ENCODE measurements at places on chromosomes 12 and 14.
A peak's percentile ranks its signal among the peaks of the same experiment; 100 is the strongest.

DNA sequence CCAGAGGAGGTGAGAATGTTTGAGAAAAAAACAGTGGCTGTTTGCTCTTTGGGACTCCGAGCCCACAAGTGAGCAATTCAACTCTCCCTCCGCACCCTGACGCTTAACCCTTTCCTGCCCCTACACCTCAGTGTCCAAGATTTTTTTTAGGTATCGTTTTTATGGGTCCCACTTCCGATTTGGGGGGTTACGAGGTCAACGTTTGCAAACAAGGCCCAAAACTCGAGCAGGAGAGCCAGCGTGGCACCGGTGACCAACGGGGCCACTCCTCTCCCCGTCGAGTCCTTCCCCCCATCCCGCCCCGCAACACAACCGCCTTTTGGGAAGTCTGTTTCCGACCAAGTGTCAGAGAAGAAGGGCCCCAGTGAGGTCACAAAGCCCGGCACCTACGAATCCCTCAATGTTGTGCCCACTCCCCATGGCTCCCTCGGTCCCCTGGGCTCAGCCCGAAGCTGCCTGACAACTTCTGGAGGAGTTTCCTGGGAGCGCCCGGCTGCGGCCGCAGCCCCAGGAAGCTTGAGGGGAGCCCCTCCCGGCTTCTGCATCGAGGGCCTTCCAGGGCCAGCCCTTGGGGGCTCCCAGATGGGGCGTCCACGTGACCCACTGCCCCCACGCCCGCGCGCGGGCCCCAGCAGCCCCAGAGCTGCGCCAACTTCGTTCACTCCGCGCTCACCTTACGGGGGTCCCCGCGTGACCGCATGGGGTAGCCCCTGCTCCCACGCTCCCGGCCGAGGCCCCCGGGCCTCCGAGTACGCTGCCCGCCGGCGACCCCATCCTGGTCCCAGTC is 1.2 kb downstream of the CDK2AP1 start:
- peak overlapping the region; percentile 91 for H3K4me3 ChIP-seq
- peaks cover 19% of the 10 kb centered on the region for H3K36me3 ChIP-seq
- H3K4me1 ChIP-seq = peaks cover 50% of the 10 kb centered on the region

- no peaks in the 10 kb centered on the region for H3K4me1 ChIP-seq
- no peak overlapping the region for H3K4me3 ChIP-seq
- DNase-seq = no peak
- peaks cover 3% of the 10 kb centered on the region for H3K36me3 ChIP-seq
- H3K27me3 ChIP-seq = no peaks in the 10 kb centered on the region
Measured at GRCh38 chr14:50093496-50093895, 22.9 kb downstream of the VCPKMT start.

DNA sequence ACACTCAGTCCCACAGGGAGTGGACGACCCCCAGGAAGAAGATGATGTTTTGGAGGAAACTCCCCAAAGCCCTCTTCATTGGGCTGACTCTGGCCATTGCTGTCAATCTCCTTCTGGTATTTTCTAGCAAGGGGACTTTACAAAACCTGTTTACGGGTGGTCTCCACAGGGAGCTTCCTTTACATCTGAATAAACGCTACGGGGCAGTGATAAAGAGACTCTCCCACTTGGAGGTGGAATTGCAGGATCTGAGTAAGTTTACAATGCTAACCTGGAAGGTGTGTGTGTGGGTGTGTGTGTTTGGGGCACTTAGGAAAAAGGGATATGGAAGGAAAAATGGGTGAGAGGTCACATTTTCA is 416 bp downstream of the GALNT8 start:
- no peaks in the 10 kb centered on the region for H3K36me3 ChIP-seq
- no peak overlapping the region for H3K4me3 ChIP-seq
- no peaks in the 10 kb centered on the region for H3K4me1 ChIP-seq
- DNase-seq = no peak
- no peaks in the 10 kb centered on the region for H3K27me3 ChIP-seq

GRCh38 chr12:124898923-124899294 is 15.5 kb downstream of the UBC start:
- no peaks in the 10 kb centered on the region for H3K27me3 ChIP-seq
- no peaks in the 10 kb centered on the region for H3K36me3 ChIP-seq
- H3K27ac ChIP-seq = no peak overlapping the region
- no peak for DNase-seq
- H3K4me3 ChIP-seq = no peak overlapping the region

GRCh38 chr12:26014085-26014484 is 55.6 kb downstream of the RASSF8 start:
- H3K36me3 ChIP-seq = no peaks in the 10 kb centered on the region
- H3K4me3 ChIP-seq = no peak overlapping the region
- H3K4me1 ChIP-seq = peaks cover 8% of the 10 kb centered on the region
- peak overlapping the region; percentile 27 for H3K27ac ChIP-seq
- DNase-seq = no peak

GRCh38 chr14:80942191-80942600 is 658 bp upstream of the CEP128 start:
- peak overlapping the region; percentile 74 for H3K4me3 ChIP-seq
- DNase-seq = no peak
- H3K36me3 ChIP-seq = no peaks in the 10 kb centered on the region
- peaks cover 4% of the 10 kb centered on the region for H3K27me3 ChIP-seq
- H3K27ac ChIP-seq = peak overlapping the region; percentile 74

DNA sequence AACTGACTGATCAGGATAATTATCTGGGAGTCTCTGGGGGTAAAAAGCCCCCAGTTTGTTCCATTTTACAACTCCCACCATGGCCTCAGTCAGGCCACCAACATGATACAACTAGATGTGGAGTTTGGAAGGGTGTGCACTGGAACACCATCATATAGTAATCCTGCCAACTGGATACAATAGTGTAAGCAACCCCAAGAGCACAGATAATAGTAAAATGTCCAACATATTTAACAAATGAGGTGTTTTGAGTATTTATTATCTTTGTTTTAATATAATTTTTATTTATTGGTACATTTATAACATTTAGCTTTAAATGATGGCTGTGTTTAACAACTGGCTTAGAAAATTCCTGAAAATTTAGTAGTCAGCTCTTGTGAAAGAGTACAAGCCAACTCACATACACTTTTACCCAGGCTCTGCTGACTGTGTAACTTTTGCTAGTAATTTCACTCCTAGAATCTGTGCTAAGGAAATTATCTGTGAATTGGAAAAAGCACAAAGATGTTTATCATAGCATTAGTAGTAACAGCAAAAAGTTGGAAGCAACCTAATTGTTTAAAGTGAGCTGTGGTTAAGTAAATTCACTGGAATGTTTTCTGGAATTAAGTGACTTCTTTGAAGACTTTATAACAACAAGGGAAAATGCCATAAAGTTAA is 196.8 kb downstream of the RAD51B start:
- peaks cover 7% of the 10 kb centered on the region for H3K4me1 ChIP-seq
- no peaks in the 10 kb centered on the region for H3K27me3 ChIP-seq

DNA sequence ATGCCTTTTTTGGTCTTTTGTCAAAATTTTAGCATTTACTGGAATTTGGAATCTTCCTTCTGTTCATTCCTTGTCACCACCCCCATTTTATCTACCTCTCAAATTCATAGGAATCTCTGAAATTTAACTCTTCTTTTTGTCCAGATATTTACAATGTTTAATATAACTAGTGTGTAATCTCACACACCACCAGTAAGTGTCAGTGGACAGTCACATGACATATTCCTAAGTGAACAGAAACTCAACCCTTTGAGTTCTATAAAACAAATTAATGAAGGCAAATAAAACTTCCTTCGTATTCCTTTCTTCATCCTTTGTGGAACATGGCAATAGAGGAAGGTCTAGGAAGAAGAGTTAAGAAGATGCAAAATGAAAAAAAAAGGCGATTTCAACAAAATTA is 26.6 kb downstream of the ATF7 start:
- H3K27ac ChIP-seq = no peak overlapping the region
- H3K27me3 ChIP-seq = no peaks in the 10 kb centered on the region
- no peak overlapping the region for H3K4me3 ChIP-seq
- peaks cover 23% of the 10 kb centered on the region for H3K36me3 ChIP-seq

GRCh38 chr14:90263748-90264449 is 7.5 kb downstream of the PSMC1 start:
- H3K4me3 ChIP-seq = no peak overlapping the region
- DNase-seq = no peak
- peaks cover 93% of the 10 kb centered on the region for H3K36me3 ChIP-seq
- no peaks in the 10 kb centered on the region for H3K4me1 ChIP-seq

GRCh38 chr12:94158666-94159065 is 10.3 kb downstream of the PLXNC1 start:
- H3K4me1 ChIP-seq = no peaks in the 10 kb centered on the region
- no peaks in the 10 kb centered on the region for H3K36me3 ChIP-seq
- no peaks in the 10 kb centered on the region for H3K27me3 ChIP-seq
- DNase-seq = no peak

GRCh38 chr14:103735022-103735421 is 19.4 kb downstream of the ZFYVE21 start:
- H3K36me3 ChIP-seq = peaks cover 96% of the 10 kb centered on the region
- peak overlapping the region; percentile 76 for H3K27ac ChIP-seq
- H3K27me3 ChIP-seq = no peaks in the 10 kb centered on the region
- peaks cover 39% of the 10 kb centered on the region for H3K4me1 ChIP-seq
- no peak for DNase-seq

DNA sequence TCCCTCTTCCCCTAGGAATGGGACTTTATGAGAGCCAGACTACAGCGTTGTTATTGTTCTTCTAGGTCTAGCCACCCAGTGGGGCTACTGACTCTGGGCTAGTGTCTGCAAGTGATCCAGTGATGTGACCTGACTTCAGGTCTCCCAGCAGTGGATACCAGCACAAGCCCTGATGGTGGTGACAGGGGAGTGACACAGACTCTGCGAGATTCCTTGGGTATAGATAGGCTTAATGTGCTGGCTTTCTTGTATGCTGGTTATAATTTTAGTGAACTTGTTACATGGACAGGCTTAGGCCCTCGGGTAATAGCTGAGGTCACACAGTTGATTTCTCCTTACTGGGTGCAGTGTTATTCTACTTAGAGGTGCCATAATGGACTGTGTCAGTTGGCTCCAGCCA is 106.9 kb downstream of the TBC1D30 start:
- no peak overlapping the region for H3K27ac ChIP-seq
- H3K4me1 ChIP-seq = no peaks in the 10 kb centered on the region
- H3K4me3 ChIP-seq = no peak overlapping the region

GRCh38 chr12:85468356-85469157 is 188.5 kb downstream of the ALX1 start:
- H3K4me3 ChIP-seq = peak overlapping the region; percentile 31
- no peaks in the 10 kb centered on the region for H3K4me1 ChIP-seq
- no peak overlapping the region for H3K27ac ChIP-seq
- no peaks in the 10 kb centered on the region for H3K27me3 ChIP-seq
